Stimulated activated CD8-positive, alpha-beta memory T cell treated with anti-CD3 and anti-CD28 coated beads, Interleukin-4, amount 100 ng/mL, for 48 hours (primary cell): ENCODE measurements at places on chromosomes 16 and 17.

DNA sequence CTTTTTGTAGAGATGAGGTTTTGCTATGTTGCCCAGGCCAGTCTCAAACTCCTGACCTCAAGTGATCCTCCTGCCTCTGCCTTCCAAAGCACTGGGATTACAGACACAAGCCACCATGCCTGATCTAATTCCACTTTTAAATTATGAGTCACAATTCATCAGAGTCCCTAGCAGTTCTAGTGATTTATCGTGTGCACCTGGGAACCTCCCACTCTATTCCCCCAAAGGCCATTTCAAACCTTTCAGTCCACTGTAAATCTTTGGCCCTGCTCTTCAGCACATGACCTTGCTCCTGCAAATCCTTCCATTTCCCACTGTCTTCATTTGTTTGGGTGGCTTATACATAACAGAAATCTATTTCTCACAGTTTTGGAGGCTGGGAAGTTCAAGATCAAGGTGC is 73.0 kb downstream of the HS3ST2 start:
- no peak for DNase-seq

DNA sequence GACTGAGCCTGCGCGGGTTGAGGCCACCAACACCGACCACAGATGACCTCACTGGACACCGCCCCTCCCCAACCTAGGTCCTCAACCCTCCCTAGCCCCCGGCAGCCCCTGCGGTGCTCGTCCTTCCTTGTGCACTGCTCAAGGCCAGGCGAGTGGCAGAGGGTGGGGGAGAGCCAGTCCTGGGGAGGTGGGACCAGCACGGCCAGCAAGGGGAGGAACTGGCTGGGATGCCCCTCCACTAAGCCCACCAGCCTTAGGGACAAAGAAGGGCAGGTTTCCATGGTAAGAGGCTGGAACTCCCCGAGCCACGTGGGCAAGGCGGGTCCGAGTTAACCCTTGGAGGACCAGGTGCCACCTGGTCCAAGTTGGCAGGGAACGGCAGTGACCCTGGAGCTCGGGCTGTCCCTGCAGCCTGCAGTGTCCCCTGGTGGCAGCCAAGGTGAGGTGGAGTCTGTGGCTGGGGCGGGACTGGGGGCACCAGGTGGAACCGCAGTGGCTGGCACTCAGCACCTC is 9.2 kb downstream of the FSCN2 start:
- DNase-seq, result peak; percentile 54

DNA sequence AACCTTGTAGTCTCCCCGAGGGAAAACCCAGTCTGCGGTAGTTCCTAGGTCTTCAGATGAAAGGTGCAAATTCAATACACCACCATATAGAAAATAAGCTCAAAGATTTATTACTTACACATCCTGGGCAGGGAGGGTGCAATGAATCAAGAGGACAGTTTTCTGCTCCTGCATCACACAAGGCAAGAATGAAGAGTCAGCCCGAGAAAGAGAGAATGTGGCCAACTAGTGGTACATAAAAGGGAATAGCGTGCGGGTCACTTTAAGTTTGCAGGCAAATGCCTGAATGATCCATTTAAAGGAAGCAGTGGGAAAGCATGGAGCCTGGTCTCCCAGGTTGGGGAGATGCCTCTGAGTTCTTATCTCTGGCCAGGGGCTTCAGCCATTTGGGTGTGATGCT is 403.4 kb downstream of the GRIN2A start:
- DNase-seq, result no peak

DNA sequence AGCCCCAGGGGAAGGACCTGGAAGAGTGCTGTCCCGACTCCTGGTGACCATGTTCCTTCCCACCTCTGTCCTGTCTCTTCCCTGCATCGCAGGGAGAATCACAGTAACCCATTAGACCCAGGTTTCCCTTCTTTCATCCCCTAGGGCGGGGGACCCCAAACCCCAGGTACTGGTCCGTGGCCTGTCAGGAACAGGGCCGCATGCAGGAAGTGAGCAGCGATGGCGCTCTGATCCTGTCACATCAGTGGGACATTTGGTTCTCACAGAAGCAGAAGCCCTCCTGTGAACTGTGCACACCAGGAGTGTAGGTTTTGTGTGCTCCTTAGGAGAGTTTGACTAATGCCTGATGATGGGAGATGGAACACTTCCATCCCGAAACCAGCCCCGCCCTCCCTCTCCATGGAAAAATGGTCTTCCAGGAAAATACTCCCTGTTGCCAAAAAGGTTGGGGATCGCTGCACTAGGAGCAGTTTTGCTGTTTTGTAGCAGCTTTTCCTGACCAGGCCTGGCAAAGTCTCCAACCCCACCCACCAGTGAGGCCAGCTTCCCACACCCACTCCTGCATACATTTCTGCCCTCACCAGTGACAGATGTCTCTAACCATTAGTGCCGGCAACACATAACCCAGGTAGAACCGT is 10.5 kb downstream of the MNT start:
- DNase-seq, result no peak

- no peak for DNase-seq
Measured at GRCh38 chr16:56195151-56195550, 3.9 kb downstream of the GNAO1 start.

- DNase-seq, result no peak
Measured at GRCh38 chr16:6884002-6884401, 448.6 kb upstream of the RBFOX1 start.

DNA sequence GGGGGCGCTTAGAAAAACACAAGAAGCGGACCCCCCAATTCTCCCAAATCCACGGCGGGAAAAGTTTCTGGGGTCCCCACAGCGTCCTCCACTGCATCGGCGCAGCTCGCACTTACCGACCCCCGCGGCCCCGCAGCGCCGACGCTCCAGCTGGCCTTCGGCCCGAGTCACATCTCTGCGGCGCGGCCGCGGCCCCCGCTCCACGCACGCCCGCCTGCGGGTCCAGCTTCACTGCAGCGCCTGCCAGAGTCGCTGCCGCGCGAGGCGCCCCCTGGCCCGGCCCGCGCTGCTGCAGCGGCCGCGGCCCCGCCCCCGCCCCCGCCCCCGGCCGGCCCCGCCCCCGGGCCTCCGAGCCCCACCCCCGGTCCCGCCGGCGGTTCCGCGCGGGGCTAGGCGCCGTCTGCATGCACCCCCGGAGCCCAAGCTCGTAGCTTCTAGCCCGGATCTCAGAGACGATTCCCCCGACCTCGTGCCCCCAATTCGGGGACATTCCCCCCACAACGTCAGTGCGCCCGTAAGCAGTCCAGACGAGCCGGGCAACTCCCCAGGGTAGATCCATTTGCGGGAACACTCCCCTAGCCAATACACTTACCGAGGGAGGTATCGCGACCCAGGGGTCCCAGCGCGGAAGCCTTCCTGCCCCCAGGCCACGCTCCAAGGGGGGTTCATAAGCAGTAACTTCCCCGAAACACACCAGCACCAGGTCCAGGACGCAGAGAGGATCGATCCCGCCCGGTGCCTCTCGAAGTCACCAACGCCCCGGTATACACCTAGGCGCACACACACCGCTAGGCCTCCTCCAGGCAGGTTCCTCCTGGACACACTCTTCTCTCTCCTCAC is at the start of gene GPRC5B:
Gene GPRC5B (minus strand): TSS at position 238 of the 840 bp plus-strand sequence. CDS start 12,003 bp downstream, outside the sequence.
- DNase-seq, result peak; percentile 46

DNA sequence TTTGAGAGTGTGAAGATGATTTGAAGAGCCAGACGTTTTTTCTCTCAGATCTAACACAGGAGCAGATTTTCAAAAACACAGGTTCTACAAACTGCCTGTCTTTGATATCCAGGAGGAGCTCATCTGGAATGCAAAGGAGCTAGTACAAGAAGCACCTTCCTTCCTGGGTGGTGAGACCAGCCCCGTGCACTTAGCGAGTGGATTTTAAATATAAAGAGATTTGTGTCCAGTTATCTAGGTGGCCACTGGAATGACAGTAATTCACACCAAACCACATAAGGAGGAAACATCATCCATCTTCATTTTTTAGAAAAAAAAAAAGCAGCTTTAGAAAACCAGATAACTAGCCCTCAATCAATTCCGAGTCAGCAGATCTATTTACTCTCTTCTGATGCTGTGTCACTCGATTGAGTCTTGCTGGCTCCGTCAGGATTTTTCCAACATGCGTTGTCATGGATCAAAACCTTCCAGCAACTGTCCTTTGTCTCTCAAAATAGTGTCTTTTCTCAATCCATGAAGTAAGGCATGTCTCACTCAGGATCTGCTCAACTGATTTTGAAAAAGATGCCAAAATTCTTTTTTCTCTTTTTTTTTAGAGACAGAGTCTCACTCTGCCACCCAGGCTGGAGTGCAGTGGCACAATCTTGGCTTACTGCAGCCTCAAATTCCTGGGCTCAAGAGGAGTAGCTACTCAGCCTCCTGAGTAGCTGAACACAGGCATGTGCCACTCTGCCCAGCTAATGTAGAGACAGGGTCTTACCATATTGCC is 451.2 kb upstream of the PSMD7 start:
- DNase-seq, result no peak

DNA sequence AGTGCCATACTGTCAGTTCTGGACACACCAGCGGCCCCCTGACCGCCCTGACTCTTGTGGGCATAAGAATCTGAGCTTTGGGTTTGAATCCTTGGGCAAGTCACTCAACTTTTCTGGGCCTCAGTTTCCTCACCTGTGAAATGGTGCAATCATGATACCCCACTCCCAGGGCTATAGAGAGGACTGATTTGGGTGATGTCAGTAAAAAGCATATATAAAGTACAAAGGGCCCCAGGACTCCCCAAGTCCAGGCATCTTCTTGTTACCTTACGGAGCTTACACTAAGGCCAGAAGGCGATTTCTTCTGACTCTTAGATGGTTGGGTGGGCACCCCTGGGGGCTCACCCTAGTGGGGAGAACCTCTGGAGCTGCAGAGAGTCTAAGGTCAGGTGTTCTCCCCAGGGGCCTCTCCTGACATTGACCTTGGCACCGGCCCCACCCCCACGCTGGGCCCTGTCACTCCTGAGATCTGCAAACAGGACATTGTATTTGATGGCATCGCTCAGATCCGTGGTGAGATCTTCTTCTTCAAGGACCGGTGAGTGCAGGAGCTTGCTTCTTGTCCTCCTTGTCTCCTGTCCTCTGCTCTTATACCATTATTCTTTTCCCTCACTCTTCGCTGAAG is 13.9 kb downstream of the MMP2 start:
- DNase-seq, result peak; percentile 8

- no peak for DNase-seq
Measured at GRCh38 chr17:59492091-59492451, 73.3 kb upstream of the DHX40 start.

- no peak for DNase-seq
Measured at GRCh38 chr16:66115373-66115772, 251.1 kb upstream of the CDH5 start.
